ENCODE measurements at places on chromosomes 3 and 15.

- no peak for DNase-seq
Measured at GRCh38 chr3:194277786-194278130, 73.4 kb downstream of the CPN2 start.

DNA sequence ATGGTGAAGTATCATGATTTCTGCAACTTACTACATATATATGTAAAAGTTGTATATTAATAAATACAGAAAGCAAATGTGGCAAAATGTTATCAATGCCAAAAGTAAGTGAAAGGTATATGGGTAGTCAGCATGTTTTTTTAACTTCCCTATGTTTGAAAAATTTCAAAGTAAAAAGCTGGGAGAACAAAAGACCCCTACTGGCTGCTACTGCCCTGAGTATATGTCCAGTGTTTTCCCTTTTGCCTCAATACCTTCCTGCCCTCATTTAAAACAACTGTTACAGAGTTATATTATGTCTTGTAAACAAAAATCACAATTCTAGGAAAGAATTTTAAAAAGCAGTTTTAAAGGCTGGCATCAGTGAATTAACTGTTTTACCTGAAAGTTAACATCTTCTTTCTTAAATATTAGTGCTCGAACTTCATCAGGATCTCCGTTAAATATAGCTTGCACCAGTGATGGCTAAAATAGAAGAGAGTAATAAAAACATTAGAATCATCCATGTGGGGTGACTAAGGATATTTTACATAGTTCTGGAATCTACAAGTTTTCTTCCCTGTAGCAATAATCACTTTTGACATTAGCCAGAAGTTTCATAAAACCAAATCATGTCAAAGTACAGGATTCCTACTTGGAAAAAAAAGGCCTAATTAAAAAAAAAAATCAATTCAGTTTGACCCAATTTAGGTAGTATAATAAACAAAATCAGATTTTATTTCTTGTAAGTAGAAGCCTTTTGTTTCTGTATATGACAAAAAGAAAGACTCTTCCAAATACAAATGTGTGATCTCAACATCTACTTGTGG is 2.7 kb downstream of the ANKRD28 start:
- DNase-seq: no peak

DNA sequence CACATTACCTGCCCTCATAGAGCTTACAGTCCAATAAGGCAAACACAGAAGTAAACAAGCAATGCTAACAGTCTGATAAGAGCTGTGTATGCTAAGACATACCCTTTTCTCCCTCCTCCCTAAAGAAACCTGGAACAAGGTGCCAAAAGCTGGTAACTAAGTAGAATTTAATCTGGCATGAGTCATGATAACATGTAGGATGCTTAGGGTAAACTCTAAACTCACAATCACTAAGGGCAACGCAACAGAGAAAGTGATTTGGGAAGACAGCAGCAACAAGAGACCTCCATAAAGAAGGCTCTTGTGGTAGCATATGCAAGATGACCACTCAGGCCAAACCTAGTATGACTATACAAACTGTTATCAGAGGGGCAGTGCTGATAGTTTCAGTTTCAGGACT is 55.5 kb downstream of the MYO1E start:
- no peak for DNase-seq

DNA sequence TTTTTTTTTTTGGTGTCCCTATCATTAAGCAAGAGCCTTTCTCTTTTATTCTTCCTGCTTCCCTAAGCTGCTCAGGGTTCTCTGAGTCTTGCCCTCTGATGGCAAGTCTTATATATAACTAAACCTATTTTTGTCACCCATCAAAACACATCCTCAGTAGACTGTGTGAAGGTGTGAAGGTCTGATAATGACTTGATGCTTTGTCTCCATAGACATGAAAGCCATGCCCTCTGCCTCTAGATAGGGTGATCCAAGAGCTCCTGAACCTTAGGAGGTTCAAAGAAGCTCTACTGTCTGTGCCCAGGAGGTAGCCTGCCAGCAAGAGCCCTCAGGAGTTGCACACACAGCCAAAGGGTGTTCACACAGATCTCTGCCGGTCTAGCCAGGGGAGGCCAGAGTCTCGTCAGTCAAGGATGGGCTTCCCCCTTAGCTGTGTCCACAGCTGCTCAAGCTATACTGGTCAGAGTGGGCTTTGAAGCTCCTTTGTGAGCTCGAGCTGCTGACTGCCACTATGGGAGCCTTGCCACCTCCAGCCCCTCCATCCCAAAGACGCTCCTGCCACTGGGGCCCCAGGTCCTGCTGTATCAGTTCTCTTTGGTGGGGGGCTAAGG is 13.1 kb upstream of the SNX22 start:
- no peak for DNase-seq

GRCh38 chr3:197994736-197995135 is 34.7 kb downstream of the LMLN start:
- DNase-seq: no peak

DNA sequence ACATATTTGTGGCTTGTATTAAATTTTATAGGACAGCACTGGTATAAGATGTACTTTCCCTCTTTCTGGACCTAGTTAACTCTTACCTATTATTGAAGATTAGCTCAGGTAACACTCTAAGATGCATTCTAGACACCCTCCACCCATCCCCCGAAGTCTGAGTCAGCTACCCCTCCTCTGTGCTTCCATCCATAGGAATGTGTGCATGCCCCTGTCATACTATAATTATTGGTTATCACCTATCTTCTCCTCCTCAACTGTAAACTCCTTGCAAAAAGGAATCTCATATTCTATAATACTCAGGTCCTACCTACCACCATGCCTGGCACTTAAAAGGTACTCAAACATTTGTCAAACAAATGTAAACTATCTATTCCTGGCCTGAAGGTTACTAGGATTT is 3.0 kb downstream of the PEAK1 start:
- no peak for DNase-seq

GRCh38 chr3:153545471-153545870 is 383.4 kb downstream of the RAP2B start:
- no peak for DNase-seq

DNA sequence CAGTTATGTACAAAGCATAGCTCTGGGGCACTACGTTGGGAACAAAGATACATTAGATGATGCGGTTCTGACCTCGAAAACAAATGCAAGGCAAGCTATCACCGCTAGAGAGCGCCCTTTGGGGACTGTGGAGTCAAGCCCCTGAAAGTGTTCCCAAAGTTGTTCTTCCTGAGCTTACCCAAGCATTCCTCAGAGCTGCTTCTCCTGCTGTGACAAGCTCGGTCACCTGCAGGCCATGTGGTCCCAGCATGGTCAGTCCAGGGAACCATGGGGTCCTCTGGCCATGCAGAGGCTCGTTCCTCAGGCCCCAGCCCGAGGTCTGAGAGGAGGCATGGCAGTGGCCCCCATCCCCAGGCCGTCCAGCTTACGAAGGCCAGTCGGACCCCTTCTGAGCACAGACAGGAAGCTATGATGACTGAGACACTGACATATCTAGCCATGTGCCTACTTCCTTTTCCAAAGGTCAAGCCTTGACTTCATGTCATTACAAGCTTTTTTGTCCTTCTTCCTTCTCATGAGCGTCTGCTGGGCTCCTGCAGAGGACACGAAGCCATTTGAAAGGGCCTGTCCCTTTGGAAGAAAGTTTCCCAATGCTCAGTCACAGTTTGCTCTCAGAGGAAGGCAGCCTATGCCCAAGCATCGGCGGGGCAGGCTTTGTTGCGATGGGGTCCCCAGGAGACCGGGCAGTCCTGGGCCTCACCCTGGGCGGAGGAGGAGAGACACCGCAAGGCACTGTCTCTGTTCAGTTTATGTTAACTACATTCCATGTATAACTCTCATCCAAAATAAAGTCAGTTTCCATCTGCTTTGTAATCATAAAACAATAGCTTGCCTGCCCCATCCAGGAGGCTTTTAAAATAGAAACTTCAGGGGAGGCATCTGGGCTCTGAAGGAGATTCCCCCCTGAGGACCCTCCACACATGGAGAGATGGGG is 79.3 kb downstream of the ATP10A start:
- no peak for DNase-seq

- DNase-seq: no peak
Measured at GRCh38 chr3:65484964-65485363, 553.8 kb downstream of the MAGI1 start.

DNA sequence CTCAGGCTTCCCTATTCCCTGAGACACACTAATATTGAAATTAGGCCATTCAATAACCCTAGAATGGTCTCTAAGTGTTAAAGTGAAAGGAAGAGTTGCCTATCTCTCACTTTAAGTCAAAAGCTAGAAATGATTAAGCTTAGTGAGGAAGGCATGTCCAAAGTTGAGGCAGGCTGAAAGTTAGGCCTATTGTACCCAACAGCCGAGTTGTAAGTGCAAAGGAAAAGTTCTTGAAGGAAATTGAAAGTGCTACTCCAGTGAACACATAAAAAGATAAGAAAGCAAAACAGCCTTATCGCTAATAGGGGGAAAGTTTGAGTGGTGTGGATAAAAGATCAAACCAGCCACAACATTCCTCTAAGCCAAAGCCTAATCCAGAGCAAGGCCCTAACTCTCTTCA is 117.9 kb upstream of the SPATA12 start:
- DNase-seq: no peak

GRCh38 chr3:45553469-45553974 is 41.0 kb upstream of the LIMD1 start:
- DNase-seq: no peak
